ENCODE measurements at places on chromosomes 6 and 20. TPM values are rescaled to one million over a fixed set of nuclear protein-coding genes. Genes with fewer than 3 reads are reported as not detected.

DNA sequence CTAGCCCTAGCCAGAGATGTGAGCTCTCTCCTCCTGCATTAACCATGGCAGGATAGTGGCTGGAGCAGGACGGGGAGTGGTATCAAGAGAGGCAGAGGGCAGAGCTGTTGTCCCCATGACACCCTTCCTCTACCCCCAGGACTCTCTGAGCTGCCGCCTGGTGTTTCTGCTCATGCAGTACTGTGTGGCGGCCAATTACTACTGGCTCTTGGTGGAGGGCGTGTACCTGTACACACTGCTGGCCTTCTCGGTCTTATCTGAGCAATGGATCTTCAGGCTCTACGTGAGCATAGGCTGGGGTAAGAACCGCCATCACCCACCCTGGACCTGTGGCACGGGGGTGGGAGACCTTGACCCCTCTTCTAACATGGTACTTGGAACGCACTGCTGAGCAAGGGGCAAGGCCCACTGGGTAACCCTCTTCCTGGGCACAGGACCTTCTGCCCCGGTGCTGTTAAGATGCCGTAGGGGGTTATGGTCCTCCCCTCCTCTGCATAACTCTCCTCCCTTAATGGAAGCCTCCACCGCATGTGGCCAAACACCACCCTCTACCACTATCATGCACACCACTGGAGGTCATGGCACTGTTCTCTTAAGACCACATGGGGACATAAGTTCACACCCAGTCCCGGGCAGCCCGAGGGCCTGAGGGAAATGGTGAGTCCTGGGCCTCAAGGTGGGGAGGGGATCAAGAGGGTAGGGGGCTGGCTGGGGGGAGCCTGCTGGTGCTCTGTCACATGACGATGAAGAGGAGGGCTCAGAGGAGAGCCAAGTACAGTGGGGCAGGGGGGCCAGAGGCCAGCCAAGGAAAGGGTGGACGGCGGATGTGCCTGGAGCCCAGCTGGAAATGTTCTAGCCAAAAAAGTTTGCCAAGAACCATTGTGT, 25.1 kb downstream of the GLP1R start:
- H3K27me3 ChIP-seq, result no peaks in the 10 kb centered on the region
- H3K4me3 ChIP-seq, result no peak overlapping the region
- no peaks in the 10 kb centered on the region for H3K36me3 ChIP-seq
- no peak for DNase-seq
- H3K27ac ChIP-seq, result no peak overlapping the region

- H3K4me1 ChIP-seq, result peaks cover 25% of the 10 kb centered on the region
- no peak overlapping the region for H3K27ac ChIP-seq
- H3K36me3 ChIP-seq, result no peaks in the 10 kb centered on the region
- no peak overlapping the region for H3K4me3 ChIP-seq
- no peak for DNase-seq
- peaks cover 48% of the 10 kb centered on the region for H3K27me3 ChIP-seq
Measured at GRCh38 chr20:3080939-3081388, 3.6 kb downstream of the AVP start.

- no peak overlapping the region for H3K4me3 ChIP-seq
- H3K4me1 ChIP-seq, result no peaks in the 10 kb centered on the region
- no peaks in the 10 kb centered on the region for H3K36me3 ChIP-seq
- DNase-seq, result no peak
- no peak overlapping the region for H3K27ac ChIP-seq
Measured at GRCh38 chr20:52539891-52540290, 348.3 kb upstream of the ZFP64 start.

Gene ACTL10
- 1.8 TPM for total RNA-seq
